ENCODE measurements at places on chromosomes 4 and X. TPM values are rescaled to one million over a fixed set of nuclear protein-coding genes. Genes with fewer than 3 reads are reported as not detected.

Gene ETDB
- not detected for total RNA-seq

Gene MFAP3L
- 1.2 TPM for total RNA-seq

Gene PDE6B
- 4.5 TPM for total RNA-seq

Gene FAT1
- 116 TPM for total RNA-seq

Gene CDK16
- total RNA-seq: 110 TPM
